ENCODE measurements at places on chromosomes 4 and X. TPM values are rescaled to one million over a fixed set of nuclear protein-coding genes. Genes with fewer than 3 reads are reported as not detected.

The XPNPEP2 gene
- total RNA-seq: 0.18 TPM

GRCh38 chr4:121277194-121278105 lies 103.4 kb downstream of the QRFPR start:
- no peak for DNase-seq

- DNase-seq: no peak
These were observed 436.2 kb downstream of the TLL1 start for GRCh38 chr4:166309286-166309685.

- peak; percentile 61 for DNase-seq
These were observed 999 bp upstream of the CTBP1 start for GRCh38 chr4:1249731-1250526.

The GRIPAP1 gene
- total RNA-seq: 37.9 TPM

GRCh38 chr4:44493924-44494323 lies 45.3 kb upstream of the KCTD8 start:
- no peak for DNase-seq

DNA sequence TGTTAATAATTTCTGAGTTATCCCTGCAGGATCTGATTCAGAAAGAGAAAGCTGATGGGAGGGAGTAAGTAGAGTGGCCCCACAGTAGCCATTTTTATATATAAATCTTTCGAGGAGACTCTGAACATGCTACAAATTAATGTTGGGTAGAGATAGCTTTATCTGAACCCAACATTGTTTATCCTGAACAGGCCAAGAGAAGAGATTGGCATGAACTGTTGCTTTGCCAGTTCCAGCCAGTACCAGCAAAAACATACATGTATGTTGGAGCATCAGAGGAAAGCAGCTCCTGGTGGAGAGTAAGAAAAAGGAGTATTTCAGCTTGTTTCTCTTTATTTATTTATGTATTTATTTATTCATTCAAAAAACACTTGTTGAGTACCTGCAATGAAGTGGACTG lies 1.6 kb downstream of the MAOA start:
- no peak for DNase-seq

- no peak for DNase-seq
These were observed 151.0 kb downstream of the SH2D1A start for GRCh38 chrX:124497386-124497785.

GRCh38 chr4:36041340-36041739 lies 203.0 kb downstream of the ARAP2 start:
- DNase-seq: no peak

DNA sequence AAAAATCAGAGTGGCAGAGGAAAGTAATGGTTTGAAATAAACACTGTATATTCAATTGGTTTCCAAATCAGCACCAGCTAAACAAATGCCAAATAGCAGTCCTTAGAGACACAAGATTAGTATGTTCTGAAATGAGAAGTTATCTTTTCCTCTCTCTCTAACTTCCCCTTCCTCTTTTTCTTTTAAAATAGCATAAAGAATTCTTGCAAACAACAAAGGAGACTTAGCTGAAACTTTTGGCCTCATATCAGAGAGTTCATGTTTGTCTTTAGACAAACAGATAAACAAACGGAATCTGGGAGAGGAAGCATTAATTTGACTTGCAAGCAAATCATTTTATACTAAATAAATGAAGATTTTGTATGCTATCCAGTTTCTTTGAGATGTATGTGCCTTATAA lies 399.0 kb downstream of the GBA3 start:
- no peak for DNase-seq

DNA sequence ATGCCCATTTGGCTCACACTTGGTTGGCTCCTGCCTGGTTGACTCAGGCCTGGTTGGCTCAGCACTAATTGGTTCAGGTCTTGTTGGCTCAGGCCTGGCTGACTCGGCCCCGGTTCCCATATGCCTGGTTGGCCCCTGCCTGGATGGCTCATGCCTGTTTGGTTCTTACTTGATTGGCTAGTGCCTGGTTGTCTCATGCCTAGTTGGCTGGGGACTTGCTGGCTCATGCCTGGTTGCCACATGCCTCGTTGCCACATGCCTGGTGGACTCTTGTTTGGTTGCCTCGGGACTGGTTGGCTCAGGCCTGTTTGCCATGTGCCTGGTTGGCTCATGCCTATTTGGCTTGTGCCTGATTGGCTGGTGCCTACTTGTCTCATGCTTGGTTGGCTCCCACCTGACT lies 103.7 kb downstream of the APOOL start:
- DNase-seq: no peak

DNA sequence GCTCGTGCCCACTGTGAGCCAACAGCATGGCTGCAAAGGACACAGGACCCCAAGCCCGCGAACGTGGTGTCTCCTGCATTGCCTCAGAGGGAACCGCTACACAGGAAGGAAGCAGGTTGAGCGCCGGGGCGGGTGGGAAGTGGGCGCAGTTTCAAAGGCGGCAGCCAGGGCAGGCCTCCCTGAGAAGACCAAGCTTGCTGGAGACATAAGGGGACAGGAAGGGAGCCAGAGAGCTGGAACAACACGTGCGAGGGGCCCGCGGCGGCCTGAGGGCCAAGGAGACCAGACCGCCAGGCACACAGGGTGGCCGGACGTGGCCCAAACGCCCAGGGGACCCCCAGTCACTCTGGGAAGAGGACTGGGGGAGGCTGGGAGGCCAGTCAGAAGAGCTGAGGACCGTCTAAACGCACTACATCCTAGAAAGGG lies 32.0 kb downstream of the CTBP1 start:
- DNase-seq: no peak

The RHOXF2B gene
- not detected for total RNA-seq

- DNase-seq: peak; percentile 77
These were observed at the start of gene VEGFC for GRCh38 chr4:176792326-176793059. VEGFC (minus strand) TSS chr4:176792922; CDS start chr4:176792311, 611 bp downstream.

The KLKB1 gene
- 1.0 TPM for total RNA-seq

The OTUD5 gene
- 67.8 TPM for total RNA-seq

DNA sequence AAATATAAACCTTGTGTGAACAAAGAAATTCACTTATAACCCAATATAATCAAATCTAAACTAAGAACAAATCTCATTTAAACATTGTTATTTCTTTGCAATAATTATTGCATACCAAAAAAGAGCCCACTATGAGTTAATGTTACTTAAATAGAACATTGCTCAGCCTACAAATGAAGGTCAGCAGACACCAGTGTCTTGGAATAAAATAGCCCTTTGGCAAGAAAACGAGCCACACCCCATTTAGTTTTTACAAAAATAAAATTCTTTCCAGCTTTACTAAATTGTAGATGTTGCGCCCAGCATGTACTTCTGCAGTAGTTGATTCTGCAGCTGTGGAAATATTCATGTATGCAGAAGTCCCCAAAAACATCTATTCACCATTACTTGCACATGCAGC lies 12.2 kb downstream of the PLS3 start:
- DNase-seq: no peak

The ADGRL3 gene
- 20.5 TPM for total RNA-seq

The PRAF2 gene
- total RNA-seq: 42.7 TPM

The KIF4A gene
- 0.34 TPM for total RNA-seq

The C1QTNF7 gene
- total RNA-seq: 0.90 TPM

The JADE3 gene
- total RNA-seq: 29.0 TPM

The SH2D1A gene
- total RNA-seq: 1.0 TPM

GRCh38 chr4:173174594-173175012 lies 6.0 kb downstream of the GALNT7 start:
- no peak for DNase-seq

GRCh38 chr4:184961660-184962059 lies 56.6 kb upstream of the HELT start:
- no peak for DNase-seq

- DNase-seq: no peak
These were observed 40.3 kb upstream of the TFDP3 start for GRCh38 chrX:133258481-133258880.

DNA sequence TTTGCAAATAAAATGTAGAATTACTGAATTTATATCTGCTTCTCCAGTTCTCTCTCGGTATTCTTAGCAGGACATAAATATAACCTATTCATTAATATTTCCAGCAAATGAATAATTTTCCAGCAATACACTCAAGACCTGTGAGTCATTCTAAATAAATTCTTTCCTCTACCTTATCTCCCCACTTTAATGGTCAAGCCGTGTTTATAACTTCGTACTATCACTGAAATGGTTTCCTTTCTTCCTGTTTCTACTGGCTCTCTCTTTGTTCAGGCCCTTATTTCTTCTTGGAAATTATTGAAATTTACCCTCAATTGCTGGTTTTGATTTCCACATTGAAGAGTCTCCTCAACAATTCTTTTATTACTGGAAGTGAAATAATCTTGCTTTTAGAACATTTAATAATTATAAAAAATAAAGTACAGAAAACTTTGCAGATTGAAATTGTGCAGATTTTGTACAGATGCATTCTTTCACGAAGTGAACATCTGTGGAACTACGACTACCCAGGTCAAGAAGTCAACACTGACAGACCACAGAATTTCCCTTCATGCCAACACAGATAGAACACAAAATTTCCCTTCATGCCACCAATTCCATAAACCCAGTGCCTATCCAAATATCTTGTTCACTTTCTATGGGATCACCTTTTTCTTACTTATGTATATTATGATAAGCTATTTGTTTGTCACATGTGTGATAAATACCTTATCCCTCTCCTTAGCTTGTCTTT lies 205.7 kb downstream of the FAT4 start:
- DNase-seq: no peak

DNA sequence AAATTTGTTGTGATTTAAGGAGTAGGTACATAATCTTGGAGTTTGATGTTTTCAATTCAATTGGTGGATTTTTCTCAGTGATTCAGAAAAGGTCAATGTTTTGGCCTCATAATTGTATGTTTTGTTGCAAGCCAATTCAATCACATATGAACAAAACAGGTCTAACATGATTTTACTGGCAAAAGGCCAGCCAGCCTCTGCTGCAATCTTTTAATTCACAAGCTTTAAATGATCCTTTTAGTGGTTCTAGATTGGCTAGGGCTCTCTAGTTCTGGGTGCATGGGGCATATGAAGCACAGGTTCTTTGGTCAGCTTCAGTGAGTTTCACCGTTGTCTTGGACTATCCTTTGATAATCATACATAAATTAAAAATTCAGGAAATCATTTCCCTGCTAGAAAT lies 19.2 kb upstream of the SLC6A14 start:
- DNase-seq: no peak

DNA sequence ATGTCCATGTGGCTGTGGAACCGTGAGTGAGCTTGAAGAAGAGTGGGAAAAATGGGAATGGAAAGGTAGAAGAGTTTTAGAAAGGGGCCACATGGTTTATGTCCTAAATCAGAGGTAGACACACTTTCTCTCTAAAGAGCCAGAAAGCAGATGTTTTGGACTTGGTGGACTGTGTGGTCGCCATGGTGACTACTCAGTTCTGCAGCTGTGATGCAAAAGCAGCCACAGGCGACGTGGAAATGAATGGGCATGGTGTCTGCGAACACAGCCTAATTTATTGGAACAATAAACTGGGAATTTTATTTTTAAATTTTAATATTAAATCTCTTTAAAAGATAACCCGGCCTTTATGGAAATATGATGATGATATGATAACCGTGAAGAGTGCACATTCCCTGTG lies 386.0 kb upstream of the FAT1 start:
- DNase-seq: no peak

The RBM41 gene
- total RNA-seq: 15.9 TPM

DNA sequence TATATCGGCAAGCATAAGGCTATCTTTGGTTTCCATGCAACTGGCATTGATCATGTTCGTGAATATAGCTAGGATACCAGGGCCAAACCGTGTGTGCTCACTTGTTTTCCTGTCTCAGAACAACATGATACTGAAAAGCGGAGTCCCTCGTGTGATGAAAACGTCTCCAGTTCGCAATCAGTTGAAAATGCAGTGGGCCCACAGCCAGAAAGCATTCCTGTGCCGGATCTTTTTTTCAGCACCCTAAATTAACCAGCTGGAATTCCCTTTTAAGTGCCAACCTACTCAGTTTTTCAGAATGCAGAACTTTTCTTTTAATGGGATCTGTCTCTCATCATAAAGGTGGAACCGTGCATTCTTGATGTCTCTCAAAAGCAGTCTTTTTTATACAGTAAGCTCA lies 130.8 kb upstream of the FRG1 start:
- DNase-seq: no peak

DNA sequence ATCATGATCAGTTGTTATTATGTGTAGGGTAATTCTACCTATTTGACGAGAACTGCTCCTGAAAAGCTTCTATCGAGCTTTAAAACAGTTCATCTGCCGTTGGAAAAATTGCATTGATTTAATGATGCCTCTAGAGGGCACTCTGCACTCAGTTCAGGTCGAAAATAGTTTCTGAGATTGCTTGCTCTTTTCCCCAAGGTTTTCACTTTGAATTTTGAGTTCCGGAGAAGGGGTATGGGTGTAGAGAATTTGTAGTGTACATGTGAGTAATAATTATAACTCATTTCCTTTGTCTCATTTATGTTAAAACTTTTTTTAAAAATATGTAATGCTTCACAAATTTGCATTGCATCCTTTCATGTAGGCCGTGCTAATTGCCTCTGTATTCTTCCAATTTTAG lies 28.4 kb upstream of the TNIP3 start:
- DNase-seq: no peak

The TLR3 gene
- 14.1 TPM for total RNA-seq

The XK gene
- 3.8 TPM for total RNA-seq

GRCh38 chrX:95539041-95539440 lies 1145.6 kb upstream of the DIAPH2 start:
- no peak for DNase-seq

DNA sequence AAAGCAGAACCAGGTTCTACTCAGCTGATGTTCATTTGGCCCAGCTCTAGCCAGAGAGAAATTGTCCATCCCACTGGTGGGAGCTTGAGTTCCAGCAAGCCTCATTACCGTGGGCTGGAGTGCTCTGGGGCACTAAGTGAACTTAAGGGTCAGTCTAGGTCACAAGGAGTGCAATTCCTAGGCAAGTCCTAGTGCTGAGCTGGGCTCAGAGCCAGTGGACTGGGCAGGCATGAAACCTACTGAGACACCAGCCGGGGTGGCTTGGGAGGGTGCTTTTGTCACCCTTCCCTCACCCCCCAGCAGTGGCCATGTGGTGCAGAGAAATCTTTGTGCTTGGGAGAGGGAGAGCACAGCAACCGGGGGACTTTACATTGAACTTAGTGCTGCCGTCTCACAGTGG lies 39.4 kb downstream of the GSX2 start:
- no peak for DNase-seq

- DNase-seq: peak; percentile 75
These were observed 10.1 kb downstream of the DLG3 start for GRCh38 chrX:70454441-70455365.

- peak; percentile 87 for DNase-seq
These were observed 18.1 kb upstream of the CXCL2 start for GRCh38 chr4:74117024-74117534.

- no peak for DNase-seq
These were observed 84.8 kb downstream of the LIMCH1 start for GRCh38 chr4:41622787-41623186.

GRCh38 chr4:38411981-38412536 lies 251.9 kb upstream of the KLF3 start:
- DNase-seq: peak; percentile 23

GRCh38 chr4:163303069-163303468 lies 29.3 kb downstream of the NPY1R start:
- no peak for DNase-seq

The UGT2A3 gene
- 0.22 TPM for total RNA-seq

DNA sequence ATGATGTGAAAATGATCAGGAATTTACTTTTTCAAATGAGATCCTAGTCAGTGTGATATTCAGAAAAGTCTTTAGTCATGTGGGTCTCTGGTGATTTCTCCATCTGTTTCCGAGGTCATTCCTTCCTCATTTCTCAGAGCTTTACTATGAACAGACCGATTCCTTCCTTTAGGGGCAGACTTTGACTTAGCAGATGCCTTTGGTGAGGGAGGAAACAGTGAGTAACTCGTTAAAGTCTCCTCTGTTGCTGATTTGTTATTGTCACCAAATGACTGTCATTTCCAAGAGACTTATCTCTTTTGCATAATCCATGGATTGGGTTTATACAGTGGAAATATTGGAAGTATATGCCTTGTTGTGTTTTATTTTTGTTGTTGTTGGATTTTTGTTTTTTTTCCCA lies 76.2 kb upstream of the CD99 start:
- no peak for DNase-seq
